ENCODE measurements at places on chromosomes 1 and 21.
A peak's percentile ranks its signal among the peaks of the same experiment; 100 is the strongest.

GRCh38 chr1:248872752-248873408 is 14.0 kb upstream of the ZNF692 start:
- peak; percentile 26 for DNase-seq

DNA sequence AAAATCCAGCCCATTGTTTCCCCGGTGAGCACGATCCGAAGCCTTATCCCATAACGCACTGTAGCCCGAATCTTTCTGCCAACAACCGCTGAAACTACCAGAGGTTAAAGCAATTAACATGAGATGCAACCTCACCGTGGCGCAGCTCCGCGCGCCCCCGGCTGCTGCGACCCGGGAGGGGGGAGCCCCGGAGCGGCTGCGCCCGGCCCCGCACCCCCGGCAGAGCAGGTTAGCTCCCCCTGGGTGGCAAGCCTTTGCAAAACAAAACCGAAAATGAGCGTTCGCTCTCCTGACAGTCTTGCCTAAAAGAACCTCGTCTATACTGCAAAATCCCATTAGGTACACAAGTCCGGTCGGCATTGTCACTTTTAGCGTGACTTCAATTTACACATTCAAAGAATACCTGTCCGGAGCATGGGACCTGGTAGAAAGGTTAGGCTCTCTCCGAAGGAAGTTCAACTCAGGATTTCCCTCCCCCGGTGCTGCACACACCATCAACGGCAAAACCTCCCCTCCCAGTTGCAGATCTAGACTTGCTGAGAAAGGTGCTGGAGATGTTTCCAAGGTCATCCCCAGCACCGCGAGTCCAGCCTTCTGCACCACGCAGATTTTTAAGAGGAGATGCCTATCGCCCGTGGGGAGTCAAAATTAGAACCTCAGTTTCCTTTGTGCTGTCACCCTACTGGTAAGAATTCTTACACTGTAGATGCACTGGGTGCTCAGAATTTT is 107.5 kb downstream of the ZNF281 start:
- DNase-seq: peak; percentile 67

DNA sequence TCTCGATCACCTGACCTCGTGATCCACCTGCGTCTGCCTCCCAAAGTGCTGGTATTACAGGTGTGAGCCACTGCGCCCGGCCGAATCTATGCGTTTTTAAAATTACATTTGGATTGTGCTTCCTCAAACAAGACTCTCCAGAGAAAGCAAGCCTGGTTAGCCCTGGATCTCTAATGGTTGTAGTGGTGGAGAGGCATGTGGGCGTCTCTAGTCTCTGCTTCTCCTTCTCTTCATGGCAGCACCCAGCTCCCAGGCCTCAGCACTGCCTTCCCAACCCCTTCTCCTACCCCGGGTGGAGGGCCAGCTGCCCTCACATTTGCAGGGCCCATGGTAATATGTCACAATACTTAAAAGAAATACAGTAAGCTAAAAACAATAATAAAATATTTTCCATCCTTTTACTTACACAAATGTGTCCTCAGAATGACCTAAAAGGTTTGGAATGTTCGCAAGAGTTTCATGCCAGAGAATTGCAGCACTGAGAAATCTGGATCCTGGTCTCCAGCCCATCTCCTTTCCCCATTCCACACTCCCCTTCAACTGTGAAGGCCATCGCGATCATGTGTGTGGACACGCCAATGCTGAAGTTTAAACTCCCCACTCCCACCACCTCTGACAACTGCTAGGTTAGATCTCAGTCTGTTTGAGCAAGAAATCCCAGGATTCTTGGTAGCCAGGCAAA is 7.0 kb downstream of the OR14I1 start:
- no peak for DNase-seq

DNA sequence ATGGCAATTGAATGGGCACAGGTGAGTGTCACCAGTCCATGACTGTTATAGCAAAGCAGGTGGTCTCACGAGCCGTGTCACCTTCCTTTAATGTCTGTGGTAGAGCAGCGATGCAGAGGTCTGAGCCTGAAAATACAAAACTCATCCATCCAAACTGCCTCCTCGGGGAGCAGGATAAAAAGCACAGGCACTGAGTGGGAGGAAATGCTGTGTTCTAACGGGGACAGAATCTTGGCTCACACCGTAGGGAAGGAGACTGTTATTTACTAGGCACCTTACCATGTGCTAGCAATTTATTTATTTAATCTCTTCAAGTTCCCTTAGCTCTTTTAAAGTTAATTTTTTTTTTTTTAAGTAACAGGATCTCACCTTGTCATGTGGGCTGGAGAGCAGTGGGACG is 1.2 kb downstream of the ASCL5 start:
- no peak for DNase-seq

DNA sequence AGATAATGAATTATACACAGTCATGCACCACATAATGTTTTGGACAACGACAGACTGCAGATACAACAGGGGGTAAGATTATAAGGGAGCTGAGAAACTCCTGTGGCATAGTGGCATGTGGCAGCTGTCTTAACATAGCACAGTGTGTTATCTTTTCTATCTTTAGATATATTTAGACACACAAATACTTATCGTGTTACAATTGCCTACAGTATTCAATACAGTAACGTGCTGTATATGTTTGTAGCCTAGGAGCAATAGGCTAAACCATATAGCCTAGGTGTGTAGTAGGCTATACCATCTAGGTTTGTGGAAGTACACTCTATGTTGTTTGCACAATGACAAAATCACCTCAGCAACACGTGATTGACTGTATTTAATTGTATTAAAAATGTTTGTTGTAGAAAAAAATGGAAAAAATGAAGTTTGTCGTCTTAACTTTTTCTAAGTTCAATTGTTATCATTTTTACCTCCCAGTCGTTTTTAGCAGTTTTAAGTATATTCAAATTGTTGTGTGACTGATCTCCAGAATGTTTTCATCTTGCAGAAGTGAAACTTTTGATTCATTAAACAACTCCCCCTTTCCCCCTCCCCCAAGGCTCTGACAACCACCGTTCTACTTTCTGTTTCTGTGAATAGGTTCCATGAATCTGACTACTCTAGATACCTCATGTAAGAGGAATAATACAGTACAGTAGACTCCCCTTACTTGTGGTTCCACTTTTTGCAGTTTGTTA is 351.0 kb upstream of the B3GALT2 start:
- DNase-seq: peak; percentile 78

- DNase-seq: no peak
Measured at GRCh38 chr1:105591681-105592080, 1464.8 kb upstream of the PRMT6 start.

GRCh38 chr1:224884361-224884801 is 45.1 kb upstream of the DNAH14 start:
- DNase-seq: no peak

DNA sequence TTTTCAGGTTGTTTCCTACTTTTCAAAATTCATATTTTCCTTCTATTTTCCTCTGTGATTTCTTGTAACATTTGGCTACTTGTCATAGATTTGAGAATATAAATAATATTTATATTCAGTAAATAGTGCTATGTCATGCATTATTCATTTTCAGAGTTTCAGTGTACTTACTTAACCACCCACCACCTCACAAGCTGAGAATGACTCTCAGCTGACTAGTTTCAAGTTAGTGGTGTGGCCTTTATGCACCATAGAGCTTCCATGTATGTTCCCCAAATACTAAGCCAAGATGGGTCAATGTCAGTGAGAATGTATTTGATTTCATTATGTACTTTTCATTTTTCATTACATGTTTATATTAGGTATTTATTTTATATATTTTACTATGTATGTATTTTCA is 56.9 kb upstream of the RGS1 start:
- no peak for DNase-seq

GRCh38 chr1:110205156-110205555 is 5.0 kb upstream of the KCNC4 start:
- no peak for DNase-seq

GRCh38 chr1:208007319-208007937 is 96.5 kb upstream of the CD34 start:
- no peak for DNase-seq

- DNase-seq: peak; percentile 20
Measured at GRCh38 chr1:107788206-107789202, 176.5 kb downstream of the VAV3 start.

DNA sequence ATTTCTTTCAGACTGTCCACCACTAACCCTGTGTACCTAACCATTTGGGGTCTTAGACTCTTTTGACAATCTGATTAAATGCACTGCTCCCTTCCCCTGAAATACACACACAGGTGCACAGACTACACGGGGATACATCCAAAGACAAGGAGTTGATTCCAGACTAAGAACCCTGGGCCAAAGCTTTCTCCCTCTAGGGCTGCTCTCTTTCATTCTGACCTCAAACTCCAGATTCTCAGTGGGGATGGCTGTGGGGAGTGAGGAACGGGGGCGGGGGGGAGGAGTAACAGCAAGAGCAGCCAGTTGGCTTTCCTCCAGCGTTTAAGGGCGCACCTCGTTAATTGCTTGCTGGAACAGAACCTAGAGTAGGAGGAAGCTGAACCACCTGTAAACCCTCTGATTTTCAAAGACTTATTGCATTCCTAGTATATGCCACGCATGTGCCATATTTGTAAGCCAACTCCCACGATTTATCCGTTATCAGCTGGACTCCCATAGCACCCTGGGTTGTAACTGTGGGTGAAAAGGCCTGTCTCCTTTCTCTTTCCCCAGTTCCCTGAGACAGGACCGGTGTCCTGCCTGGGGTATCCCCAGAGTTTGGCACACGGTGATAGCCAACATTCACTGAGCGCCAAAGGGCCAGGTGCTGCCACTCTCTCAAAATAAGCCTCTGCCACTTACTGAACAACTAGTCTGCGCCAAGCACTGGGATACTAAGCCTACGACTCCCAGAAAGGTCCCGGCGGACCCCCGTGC is 920 bp downstream of the MTHFR start:
- peak; percentile 35 for DNase-seq

GRCh38 chr1:196607981-196608380 is 259 bp downstream of the KCNT2 start:
- no peak for DNase-seq

DNA sequence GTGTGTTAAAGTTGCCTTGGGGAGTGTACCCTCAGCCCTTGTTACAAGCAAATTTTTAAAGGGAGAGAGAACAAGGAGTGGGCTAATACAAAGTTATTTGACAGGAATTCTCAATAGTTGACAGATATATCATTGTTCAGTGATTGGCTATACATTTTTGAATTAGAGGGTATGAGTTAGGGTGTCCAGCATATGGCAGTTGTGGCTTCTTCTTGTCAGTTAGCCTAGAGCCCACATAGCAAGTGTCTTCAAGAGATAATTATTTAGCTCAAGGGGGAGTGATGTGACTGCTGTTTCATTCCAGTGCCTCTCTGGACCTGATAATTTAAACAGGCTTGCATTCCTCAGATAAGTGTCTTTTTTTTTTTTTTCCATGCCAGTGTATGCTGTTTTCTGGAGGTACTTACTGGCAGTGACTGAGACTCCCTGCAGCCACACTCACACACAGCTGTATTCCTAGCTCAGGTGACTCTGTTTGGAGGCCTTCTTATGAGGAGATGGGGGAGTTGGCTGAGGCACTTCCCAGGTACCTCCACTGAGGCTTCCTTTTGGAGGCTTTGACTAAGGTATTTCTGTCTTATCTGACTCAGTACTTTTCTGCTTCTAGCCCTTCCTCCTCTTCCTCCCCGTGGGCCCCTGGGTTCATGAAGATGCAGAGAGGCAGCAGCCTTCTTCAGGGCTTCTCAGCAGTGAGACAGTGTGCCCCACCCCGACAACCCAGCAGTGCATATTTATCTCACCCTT is 32.3 kb downstream of the IVNS1ABP start:
- DNase-seq: no peak

DNA sequence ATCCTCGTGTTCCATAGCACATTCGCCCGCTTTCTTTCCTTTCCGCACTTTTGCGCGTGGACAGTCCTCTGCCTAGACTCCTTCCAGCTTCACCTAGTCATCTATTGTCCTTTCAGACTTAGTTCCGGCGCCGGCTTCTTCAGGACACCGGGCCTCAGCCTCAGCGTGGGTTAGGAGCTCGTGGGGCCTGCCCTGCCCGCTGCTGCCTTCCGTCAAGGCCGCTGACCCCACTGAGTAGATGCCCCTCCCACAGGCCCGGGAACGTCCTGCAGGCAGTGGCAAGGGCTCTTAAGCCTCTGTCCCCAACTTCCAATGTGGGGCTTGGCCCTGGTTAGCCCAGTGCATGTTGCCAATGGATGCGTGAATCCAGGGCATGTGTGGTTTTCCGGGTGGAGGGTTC is 11.4 kb downstream of the DMRTB1 start:
- DNase-seq: no peak

- no peak for DNase-seq
Measured at GRCh38 chr1:6300342-6301048, 39.6 kb upstream of the GPR153 start.

GRCh38 chr1:44605914-44606615 is 68.2 kb downstream of the TMEM53 start:
- no peak for DNase-seq

- DNase-seq: no peak
Measured at GRCh38 chr1:112317140-112317539, 78.9 kb upstream of the CTTNBP2NL start.

DNA sequence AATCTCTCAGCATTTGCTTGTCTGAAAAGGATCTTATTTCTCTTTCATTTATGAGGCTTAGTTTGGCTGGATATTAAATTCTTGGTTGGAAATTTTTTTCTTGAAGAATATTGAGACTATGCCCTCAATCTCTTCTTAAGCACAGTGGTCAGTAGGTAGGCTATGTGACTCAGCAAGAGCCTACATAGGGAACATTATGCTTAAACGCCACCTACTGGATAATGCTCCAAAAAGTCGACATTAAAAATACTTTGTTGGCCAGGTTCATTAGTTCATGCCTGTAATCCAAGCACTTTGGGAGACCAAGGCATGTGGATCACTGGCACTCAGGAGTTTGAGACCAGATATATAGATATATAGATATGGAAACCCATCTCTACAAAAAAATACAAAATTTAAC is 678.0 kb upstream of the USP24 start:
- DNase-seq: no peak

GRCh38 chr1:181178241-181178879 is 89.9 kb downstream of the IER5 start:
- no peak for DNase-seq

GRCh38 chr1:95232646-95233318 is 1.2 kb upstream of the RWDD3 start:
- no peak for DNase-seq

- DNase-seq: no peak
Measured at GRCh38 chr1:59692591-59692990, 122.2 kb upstream of the HOOK1 start.

GRCh38 chr1:205532996-205533735 is 28.7 kb downstream of the CDK18 start:
- DNase-seq: no peak

- DNase-seq: peak; percentile 2
Measured at GRCh38 chr1:97849345-97850340, 71.2 kb downstream of the DPYD start.

- DNase-seq: no peak
Measured at GRCh38 chr1:204240233-204240632, 26.4 kb upstream of the GOLT1A start.

GRCh38 chr1:112514901-112515300 is 6.1 kb downstream of the WNT2B start:
- DNase-seq: no peak

- DNase-seq: no peak
Measured at GRCh38 chr1:234218078-234218477, 155.2 kb upstream of the COA6 start.

GRCh38 chr1:19210772-19211549 is 895 bp upstream of the UBR4 start:
- no peak for DNase-seq

Measured in CD4-positive, alpha-beta T cell treated with Interleukin-2 at 100 ng/mL for 4 hours (primary cell).